ENCODE measurements at places on chromosomes 6 and 20. TPM values are rescaled to one million over a fixed set of nuclear protein-coding genes. Genes with fewer than 3 reads are reported as not detected.

GRCh38 chr6:25882051-25882496 lies 8.0 kb upstream of the SLC17A3 start:
- DNase-seq = no peak

The KIF13A gene
- total RNA-seq = 38.4 TPM

GRCh38 chr6:154440422-154441043 lies 70.0 kb downstream of the CNKSR3 start:
- DNase-seq = no peak

The OPRL1 gene
- total RNA-seq = 2.8 TPM

The COL9A1 gene
- 0.11 TPM for total RNA-seq

Measured in astrocyte (in vitro differentiated cells and primary cell).